Central memory CD4-positive, alpha-beta T cell (primary cell): ENCODE measurements at places on chromosomes 13 and 19.

DNA sequence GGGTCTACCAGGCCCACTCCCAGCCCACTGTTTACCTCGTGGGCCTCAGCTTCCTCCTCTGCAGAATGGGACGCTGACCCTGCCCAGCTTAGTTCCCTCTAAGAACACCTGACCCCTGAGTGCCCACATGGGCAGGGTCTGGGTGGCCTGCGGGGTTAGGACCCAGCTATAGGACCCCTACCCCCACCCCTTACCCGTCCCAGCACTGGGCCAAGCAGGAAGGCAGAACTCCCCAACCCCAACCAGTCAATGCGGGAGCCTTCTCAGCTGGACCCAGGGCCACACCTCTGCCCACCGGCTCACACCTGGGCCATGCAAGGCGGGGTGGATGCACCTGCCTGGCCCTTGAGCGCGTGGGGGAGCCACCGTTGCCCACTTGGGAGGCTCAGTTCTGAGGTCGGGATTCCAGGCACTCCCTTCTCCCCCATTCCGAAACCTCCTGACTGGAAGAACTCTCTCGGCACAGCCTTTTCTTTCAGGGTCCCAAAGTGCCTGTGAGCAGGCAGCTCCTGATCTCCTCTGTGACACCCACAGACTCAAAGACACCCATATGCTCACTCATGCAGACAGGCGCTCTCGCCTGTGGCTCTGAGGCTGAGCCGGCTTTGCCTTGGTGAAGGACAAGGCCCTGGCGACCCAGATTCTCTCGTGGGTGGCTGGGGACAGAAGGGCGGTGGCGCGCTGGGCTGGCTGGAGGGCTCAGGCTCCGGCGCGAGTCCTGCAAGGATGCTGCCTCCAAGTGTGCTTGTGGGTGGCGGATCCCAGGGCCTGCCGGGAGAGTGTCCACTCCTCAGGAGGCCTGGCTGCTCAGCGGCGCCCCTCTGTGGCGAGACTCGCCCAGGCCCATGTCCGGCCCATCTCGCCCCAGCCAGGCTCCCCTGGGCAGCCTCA, 27.9 kb upstream of the PARP4 start:
- no peak for DNase-seq

GRCh38 chr13:20168396-20168795, 7.5 kb upstream of the GJA3 start:
- DNase-seq, result no peak

- DNase-seq, result no peak
These were observed 28.1 kb downstream of the ZNF20 start for GRCh38 chr19:12111943-12112637.

DNA sequence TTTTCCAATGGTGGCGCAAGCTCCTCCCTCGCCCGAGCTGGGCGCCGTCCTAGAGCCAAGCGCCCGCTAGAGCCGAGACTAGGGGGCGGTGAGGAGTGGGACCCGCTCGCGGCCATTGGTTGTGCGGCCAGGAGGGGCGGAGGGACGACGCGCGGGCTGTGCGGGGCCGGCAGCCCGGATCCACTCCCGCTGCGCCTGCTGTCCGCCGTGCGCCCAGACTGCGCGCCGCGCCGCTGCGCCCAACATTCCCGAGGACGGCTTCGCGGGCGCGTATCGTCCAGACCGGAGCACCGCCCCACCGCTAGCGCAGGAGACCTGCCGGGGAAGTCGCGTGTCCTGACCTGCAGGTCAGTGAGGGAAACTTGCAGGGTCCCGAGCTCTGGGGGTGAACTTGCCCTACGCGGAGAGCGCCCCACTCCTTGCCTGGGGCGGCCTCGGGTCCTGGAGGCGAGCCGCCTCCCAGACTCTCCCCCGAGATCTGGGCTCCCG, at the start of gene SERTM1:
TSS of gene SERTM1 (plus strand) at position 183 of the 489 bp plus-strand sequence. CDS start 21,059 bp downstream, outside the sequence.
- DNase-seq, result no peak

- DNase-seq, result no peak
These were observed 216.3 kb downstream of the NHLRC3 start for GRCh38 chr13:39254601-39255000.

GRCh38 chr13:29472332-29472961, 123.0 kb downstream of the SLC7A1 start:
- peak; percentile 3 for DNase-seq

DNA sequence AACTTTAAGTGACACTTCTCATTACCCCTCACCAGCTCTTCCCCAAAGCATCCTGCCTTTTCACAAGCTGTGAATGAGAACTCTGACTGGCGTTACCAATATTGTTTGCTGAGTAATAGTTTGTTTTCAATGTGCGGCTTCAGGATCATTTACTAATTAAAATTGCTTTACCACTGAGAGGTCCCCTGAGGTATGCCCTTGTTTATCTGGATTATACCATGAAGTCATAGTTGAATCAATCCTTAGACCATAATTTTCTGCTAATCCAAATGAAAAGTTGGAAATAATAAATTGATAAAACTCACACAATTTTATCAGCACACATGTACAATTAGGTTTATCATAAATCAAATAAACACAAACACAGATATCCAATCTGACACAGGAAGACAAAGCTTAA, 568.8 kb downstream of the PCDH9 start:
- no peak for DNase-seq

DNA sequence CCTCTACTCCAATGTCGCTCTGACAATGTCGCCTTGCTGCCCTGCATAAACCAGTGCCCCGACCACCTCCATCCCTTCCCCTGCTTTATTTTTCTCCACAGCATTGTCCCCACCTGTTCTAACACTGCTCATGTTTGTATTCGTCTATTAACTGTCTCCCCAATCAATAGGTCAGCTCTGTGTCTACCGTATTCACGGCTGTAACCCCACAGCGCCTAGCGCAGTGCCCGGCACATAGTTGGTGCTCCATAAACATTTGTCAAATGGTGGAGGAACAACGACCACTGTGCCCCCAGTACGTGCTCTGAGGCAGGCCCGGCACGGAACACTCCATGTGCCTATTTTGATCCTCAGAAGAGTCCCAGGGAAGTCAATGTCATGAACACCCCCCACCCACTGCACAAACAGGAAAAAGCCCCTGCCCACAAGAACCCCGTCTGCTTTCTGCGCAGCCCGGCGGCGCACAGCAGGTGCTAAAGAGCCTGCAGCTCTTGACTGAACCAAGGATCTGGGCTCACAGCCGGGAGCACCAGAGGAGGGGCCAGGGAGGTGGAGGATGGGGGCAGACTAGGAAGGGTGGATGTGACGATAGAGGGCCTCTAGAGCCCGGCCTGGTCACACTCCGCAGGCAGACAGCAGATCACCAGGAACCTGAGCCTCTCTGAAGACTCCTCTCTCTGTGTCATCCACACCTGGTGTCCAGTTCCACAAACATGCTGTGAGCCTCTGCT, 1.8 kb upstream of the CEACAM16 start:
- no peak for DNase-seq

DNA sequence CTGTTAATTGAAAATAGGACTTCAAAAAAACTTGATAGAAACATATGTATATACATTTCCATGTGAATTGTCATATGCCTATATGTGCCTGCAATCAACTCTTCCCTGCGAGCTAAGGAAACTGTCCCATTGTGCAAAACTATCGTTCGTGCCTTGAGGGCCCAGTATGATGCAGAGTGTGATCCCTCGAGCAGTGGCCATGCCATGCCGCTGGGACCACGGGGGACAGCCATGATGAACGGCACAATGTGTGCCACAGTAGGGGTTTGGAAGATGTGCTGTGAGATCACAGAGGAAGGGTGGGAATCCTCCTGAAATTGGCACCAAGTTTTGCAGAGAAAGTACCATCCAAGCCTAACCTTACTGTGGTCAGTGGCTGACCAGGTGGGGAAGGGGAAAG, 118.1 kb upstream of the SOX1 start:
- no peak for DNase-seq

DNA sequence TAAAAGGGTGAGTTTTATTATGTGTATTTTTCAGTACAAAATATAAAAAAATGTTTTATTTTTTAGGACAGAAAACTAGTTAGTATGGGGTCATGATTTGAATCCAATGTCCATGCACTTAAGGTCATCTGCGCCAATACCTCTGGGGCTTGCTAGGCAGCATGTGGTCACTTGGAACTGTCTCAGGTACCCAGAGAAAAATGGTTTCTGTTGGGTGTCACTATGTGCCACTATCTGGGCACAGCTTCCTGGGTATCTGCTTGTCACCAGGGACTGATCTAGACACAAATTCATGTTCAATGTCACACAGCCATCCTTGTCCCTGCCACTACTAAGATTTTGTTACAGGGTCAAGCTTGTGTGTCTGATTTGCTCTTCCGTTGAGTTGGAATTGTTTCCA, 100.4 kb downstream of the RGCC start:
- no peak for DNase-seq

DNA sequence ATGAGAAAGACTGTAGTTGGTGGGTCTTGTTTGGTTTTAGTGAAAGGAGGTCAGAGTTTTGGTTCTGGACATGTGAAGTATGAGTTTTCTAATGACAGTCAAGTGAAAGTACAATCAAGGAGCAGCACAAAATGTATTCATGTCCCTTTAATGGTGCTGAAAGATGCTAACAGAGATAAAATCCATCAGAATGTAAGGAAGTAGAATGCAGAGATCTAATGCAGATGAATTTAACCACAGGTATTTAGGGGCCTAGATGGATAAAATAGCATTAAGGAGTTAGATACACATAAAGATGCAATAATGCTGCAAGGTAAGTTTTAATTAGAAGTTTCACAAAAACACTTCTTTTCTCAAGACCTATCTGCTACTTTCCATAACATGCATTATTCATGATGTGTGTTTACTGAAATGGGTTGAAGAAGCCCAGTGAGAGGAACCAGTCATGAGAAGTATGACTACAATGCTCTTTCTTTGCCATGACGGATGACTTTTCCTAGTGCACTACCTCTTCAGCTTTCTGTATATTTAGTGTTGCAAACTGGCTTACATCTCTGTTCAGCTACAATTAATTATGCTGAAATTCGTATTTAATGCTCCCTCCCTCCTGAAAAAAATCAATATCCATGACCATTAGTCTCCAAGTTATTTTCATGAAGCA, 222.9 kb upstream of the HTR2A start:
- DNase-seq, result no peak

DNA sequence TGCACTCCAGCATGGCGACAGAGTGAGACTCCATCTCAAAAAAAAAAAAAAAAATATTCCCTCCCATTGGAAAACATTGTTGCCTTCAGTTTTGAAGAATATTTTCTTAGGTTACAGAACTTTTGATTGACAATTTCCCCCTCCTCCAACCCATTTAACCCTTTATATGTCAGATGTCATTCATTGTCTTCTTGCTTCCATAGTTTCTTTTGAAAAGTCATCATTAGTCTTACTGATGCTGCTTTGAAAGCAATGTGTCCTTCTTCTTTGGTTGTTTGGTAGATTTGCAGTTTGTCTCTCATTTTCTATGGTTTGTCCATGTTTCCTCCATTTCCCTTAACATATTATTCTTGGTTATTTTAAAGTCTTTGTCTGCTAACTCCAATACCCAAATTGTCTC, 25.4 kb downstream of the ZNF558 start:
- no peak for DNase-seq

- no peak for DNase-seq
These were observed 11.9 kb upstream of the NOTCH3 start for GRCh38 chr19:15212711-15213110.

GRCh38 chr13:113588394-113589111, 4.0 kb downstream of the TFDP1 start:
- no peak for DNase-seq

- DNase-seq, result no peak
These were observed 12.4 kb upstream of the ZNF91 start for GRCh38 chr19:23407616-23408133.

GRCh38 chr19:14505488-14506239, 9.7 kb upstream of the GIPC1 start:
- DNase-seq, result peak; percentile 63

DNA sequence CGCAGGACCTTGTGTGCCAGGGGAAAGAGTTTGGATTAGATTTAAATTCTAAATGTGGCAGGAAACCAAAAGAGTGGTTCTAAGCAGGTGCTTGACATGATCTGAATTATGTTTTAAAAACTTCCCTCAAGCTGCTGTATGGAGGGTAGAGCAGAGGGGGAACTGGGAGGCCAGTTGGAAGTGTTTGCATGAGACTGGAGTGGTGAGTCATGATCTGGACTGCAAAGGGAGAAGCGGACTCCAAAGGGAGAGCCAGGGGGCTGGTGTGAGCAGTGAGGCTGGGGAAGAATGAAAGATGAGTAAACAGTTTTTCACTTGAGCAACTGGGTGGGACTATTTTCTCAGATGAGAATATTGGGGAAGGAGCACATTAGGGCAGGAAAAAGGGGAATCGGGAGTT, 206.1 kb downstream of the DNAJC15 start:
- DNase-seq, result no peak

DNA sequence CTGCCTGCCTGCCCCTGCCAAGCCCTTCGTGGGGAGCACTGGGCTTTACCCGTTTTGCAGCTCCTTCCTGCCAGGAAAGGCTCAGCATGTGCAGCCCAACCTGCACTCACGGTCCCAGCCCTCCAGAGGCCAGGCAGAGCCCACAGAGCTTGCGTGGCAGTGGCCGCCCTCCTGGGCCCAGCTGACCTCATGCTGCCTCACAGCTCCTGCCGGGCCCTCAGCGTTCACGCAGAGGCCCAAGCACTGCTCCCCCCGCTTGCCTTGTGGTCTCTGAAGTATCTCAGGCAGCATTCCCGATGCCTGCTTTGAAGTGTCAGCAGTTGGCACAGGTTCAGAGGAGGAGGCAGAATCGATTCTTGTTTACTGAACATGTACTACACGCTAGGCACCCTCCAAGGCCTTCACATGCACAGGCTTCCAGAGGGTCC, 32.5 kb downstream of the CAPN12 start:
- DNase-seq, result no peak

- no peak for DNase-seq
These were observed 11.9 kb downstream of the CYP4F12 start for GRCh38 chr19:15684828-15685227.

DNA sequence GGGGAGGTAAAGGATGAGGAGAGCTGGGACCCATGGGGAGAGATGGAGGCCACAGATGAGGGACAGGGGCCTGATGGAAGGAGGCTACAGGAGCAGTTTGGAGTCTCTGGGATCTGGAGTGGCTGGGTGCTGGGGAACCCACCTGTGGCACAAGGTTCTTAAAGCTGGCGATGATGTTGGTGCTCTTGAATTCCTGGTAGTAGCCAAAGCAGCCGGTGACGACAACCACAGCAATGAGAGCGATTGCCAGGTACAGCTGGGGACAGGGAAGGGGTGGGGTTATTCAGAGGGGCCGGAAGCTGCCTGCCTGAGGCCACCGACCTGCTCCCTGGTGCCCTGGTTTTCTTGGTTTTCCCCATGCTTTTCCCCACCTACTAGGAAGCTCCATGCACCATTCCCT, 2.8 kb downstream of the ATP4A start:
- DNase-seq, result no peak

GRCh38 chr19:43638214-43638994, 1.2 kb downstream of the CADM4 start:
- DNase-seq, result no peak

DNA sequence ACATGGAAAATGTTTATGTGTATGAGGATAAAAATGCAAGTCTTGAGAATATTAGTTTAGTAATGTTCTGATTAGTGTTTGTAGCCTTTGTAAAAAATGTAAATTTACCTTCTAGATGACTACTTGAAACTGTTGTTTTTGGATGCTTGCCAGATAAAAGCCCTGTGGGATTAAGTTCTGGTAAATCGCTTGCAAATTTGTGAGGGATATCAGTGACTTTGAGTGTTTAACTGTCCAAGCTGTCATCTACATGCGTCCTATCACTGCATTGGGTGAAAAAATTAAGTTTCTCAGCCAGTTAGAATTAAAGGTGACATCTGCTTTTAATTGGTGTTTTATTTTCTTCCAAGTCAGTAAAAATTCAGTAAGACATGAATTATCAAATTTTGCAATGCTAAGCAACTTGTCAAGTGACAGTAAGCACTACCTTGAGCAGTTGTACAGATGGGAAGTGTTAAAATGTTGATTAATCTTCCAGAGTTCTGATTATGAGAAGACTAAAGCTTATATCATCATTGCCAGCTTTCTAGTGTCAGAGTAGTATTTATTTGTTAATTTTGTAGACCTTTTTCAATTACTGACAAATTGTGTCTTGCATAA, 88.0 kb downstream of the PCCA start:
- DNase-seq, result no peak
